ENCODE measurements at places on chromosomes 11 and 22.
A peak's percentile ranks its signal among the peaks of the same experiment; 100 is the strongest.

DNA sequence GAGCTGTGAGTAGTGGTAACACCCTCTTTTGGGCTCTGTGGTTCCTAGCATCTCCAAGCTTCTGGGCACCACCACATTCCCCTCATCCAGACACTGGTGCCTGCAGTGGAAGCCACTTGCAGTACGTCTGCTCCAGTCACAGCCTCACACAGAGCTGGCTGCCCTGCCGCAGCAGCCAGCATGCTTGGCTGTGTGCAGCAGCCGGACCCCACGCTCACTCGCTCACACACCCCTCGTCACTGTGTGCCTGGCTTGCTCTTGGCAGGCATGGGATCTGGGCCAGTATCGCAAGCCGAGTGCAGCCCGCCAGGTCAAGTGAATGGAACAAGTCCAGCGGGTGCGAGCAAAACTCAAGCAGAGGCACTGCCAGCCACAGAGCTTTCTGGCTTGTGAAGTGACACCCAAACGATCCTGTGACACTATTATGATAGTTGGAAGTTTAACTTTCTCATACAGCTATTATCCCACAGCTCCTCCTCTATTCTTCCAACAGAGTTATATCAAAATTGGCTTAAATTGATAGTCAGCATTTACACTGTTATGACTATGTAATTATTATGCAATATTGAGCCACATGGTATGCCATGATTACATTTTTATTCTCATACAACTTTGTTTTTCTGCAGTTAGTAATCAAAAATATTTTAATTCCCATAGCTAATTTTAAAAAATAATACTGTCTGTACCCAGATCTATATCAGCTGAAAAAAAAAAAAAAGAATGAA lies 89.0 kb downstream of the CCDC73 start:
- DNase-seq, result no peak

- no peak for DNase-seq
Measured at GRCh38 chr11:65997286-65997685, 4.7 kb downstream of the EIF1AD start.

GRCh38 chr11:10659339-10660216 lies 34.0 kb downstream of the IRAG1 start:
- peak; percentile 8 for DNase-seq

GRCh38 chr22:38302906-38303305 lies 14.3 kb downstream of the CSNK1E start:
- DNase-seq, result no peak

DNA sequence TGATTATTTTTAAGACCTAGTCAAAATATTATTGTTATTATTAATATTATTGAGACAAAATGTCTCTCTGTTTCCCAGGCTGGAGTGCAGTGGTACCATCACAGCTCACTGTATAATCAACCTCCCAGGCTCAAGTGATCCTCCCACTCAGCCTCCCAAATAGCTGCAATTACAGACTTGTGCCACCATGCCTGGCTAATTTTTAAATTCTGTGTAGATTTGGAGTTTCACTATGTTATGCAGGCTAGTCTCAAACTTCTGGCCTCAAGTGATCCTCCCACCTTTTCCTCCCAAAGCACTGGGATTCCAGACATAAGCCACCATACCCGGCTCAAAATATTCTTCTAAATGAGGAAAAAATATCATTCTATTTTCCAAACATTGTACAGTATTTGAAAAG lies 37.0 kb downstream of the SLC36A4 start:
- DNase-seq, result no peak
